AG04450 (cell line): ENCODE measurements at places on chromosomes 3 and 15.

DNA sequence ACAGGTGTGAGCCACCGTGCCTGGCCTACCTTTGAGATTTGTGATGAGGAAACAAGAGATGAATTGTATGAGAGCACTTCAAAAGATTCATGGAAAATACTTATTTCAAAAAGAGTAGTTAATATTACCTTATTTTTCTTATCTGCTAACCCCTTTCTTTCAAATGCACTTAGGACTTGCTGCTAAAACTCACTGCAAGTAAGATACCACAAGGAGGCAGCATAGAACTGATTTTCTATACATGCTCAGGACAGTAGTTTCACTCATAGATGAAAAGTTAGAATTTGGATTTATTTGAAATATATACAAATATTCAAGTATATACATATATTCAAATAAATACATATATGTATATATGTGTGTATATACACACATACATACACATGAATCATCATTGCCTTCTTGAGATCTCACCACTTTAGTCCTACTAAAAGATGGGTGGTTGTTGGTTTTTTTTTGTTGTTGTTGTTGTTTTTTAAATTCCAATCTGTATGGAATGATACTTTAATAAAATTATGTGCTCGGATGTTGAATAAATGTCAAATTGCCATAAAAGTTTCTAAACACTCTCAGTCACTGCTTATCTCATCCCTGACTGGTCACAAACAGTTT is 2.4 kb downstream of the CCNDBP1 start:
- DNase-seq: peak; percentile 34

DNA sequence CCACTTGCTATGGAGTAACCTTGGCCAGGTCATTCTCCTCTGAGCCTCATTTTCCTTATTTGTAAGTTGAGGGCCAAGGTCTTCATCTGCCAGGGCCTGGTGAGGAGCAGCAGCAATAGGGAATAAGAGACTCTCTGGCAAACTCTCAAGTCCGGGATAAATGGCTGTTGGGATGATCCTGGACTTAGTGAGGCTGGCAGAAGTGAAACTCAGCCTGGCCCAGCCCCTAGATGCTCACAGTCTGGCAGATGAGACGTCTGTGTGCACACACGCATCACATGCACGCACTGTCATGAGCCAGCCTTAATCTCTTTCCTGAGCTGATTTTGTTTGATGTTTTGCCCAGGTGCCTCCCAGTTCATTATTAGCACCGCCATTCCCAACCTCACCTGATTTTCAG is 26.8 kb downstream of the SLC6A6 start:
- DNase-seq: no peak

DNA sequence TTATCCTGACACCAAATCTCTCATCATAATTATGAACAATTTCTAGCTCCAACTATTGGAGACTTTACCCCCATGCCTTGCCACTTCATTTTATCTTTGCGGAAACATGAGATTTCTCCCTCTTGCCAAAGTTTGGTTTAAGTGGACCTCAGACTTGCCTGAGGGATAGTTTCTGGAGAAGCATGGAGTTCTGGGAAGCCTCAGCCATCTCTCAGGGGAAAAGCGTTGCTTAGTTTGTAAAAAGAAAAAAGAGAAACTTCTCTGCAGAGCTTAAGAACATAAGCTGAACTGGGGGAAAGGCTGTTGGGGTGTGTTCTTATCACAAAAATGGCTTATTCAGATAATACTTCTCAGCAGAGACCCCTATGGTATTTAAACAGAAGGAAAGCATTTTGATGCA is 347.4 kb upstream of the ADAMTS9 start:
- no peak for DNase-seq

GRCh38 chr15:76003364-76003763 is 8.9 kb downstream of the NRG4 start:
- DNase-seq: no peak

DNA sequence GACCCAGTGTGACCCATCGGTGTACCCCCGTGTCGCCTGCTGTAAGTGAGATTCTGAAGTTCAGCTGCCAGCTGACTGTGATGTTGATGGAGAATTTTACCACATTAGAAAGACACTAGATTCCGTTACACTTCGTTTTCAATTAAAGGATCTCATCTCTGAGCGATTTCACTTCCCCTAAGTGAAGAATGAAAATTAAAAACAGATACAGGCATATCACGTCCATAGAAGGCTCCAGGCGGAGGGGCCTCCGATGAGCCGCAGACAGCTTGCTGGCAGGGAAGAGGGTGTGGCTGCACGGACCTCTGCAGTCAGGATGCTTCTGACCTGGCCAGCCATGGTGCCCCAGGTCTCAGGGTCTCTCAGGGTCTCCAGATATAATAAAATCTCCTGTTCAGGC is 6.6 kb upstream of the CPN2 start:
- DNase-seq: no peak

GRCh38 chr15:94228611-94229010 is 2.8 kb upstream of the MCTP2 start:
- no peak for DNase-seq

DNA sequence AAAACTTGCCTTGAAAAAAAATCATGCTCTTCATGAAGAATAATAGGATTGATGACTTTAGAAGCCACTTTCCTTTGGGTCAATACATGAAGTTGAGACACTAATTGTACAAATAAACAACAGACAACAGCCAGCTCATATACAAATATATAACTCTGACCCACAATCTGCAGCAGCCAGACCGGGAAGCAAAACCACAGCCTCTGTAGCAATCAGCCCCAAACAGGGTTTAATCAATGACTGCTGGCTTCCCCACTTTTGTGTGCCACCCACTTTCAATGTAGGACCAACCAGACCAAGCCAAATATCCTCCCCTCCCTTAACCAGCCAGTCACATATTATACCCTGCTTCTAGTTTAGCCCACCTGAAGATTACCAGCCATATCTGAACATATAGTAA is 39.0 kb downstream of the IFT57 start:
- no peak for DNase-seq

GRCh38 chr15:74956648-74957475 is at the start of gene RPP25:
RPP25 (minus strand) TSS chr15:74956772; CDS start chr15:74956583, 189 bp downstream.
- DNase-seq: no peak

DNA sequence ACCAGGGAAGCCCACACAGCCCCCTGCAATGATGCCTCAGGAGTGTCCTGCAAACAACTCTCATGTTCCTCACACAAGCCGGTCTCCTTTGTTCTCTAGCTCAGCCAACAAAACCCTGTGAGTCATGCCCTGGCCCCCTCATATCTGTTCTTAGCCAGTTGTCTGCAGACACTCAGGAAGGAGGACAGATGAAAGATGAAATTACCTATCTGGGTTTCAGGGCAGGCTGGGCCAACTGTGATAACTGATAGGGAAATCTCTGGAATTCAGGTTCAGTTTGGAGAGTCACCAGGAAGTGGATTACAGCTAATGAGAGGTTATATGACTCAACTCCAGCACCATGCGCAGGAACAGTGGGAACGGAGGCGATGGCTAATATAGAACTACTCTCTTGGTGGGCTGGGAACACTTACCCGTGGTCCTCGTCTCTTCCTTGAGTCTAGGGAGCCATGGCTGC is 352.0 kb upstream of the ADAMTS9 start:
- DNase-seq: no peak

DNA sequence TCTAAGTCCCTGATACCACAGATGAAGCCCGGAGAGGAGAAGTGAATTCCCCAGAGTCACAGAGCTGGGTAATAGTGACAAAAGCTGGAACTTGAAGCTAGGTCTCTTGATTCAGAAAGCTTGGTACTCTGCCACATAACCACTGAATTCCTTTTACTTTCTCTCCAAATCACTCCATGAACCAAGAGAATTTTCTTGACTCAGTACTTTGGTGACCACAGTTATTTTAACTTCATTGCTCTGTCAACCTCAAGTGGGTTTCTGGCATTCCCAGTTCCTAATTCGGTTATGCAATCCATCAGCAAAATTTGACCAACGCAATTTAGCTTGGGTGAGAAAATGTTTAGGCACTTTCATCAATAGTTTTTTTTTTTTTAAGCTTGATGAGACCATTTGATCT is 61.0 kb upstream of the PPARG start:
- no peak for DNase-seq

DNA sequence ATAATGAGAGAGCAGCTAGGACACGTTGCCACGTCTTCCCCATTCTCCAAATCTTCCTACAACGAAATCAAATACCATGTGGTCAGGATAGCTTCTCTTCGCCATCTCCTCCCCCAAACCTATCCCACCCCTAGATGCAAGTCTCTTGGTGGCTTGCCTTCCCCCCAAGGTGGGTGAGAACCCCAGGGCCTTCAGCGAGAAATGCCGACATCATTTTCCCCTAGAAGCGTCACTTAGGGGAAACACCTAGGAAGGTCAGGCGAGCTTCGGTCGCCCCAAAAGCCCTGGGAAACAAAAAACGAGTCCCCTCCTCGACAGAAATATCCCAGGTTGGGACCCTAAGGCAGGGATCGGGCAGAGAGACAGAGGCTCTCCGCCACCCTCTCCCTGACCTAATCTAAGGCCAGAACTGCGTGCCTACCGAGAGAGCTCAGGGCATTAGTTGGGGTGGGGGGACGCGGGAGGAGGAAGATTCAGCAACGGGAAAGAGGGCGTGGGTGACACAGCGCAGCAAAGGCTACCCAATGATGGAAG is 502 bp downstream of the DPH3 start:
- DNase-seq: no peak

GRCh38 chr3:75294124-75294523 is 370.0 kb upstream of the FRG2C start:
- DNase-seq: peak; percentile 4

DNA sequence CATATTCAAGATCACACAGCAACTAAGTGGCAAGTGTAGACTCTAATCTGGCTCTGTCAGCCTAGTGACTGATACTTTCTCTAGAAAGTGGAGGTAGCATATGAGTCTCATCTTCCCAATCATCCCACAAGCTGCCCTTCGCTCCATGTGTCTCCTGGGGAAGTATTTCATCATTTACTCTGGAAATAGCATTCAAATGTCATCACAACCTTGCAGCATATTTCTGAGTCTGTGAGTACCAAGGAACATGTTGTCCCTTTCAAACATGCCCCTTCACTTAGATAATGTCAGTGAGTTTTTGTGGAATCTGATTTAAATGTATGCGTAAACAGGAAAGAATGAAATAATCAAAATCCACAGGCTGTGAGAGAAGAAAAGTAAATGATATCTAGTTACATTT is 322.9 kb downstream of the SLC9A9 start:
- DNase-seq: no peak

DNA sequence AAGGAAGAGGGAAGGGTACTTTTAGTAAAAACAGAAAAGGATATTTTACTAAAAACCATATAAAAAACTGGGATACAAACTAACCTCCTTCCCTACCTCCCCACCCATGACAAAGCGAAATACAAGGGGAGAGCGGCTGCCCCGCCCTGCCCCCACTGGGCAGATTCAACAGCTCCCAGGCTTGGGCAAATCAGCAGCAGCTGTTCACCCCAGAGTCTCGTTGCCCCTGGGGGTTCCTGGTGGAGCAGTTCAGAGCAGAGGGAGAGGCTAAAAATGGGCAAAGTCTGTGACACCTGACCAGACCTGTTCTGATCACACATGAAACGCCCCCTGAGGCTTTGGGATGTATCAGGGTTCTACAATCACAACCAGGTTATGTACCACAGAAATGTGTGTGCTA is 2.5 kb upstream of the ETFA start:
- no peak for DNase-seq

GRCh38 chr3:73601481-73601880 is 23.3 kb downstream of the PDZRN3 start:
- no peak for DNase-seq

GRCh38 chr3:119146578-119147375 is 812 bp downstream of the TEX55 start:
- no peak for DNase-seq

DNA sequence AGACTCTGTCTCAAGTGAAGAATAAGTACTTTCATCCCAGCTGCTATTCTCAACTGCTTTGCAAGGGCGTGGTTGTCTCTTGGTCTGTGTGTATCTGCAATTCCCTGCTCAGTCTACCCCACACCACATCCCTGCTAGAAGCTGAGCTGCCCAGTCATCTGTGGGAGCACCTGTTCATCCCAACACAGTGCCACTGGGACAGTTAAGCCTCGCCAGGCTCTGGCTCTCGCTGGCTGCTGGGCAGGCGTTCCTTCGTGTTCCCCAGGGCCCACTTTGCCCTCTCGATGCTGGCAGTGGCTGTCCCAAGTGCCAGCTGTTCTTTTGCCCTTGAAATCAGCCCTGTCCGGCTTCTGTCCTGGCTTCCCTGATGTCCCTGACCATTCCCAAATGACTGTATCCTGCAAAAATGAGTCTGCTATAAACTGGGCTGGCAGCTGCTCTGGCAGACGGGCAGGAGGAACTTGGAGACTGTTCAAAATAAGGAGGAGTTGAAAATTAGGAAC is 91.6 kb upstream of the KLHL25 start:
- DNase-seq: no peak

DNA sequence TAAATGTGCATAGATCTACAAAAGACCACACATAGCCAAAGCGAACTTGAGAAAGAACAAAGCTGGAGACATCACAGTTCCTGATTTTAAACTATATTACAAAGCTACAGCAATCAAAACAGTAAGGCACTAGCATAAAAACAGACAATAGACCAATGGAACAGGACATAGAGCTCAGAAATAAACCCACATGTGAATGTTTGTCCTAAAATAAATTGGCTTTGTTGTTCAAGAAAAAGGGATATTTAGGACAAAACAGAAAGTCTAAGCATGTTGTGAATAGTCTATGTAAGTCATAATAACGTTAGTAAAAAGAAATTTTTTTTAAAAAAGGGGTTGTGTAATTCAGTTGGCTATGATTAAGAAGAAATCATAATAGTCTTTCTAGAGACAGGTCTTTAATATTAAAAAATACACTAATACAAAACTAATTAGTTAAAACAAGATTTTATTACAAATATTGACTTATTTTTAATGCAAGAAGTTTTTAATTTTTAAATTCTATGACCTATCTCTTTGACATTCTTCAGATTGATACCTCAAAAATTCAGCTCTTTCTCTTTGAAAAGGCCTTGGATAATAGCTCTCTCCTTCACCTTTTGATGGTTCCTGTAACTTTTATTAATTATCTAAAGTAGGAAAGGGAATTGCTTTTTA is 11.6 kb downstream of the TMEM212 start:
- DNase-seq: no peak

DNA sequence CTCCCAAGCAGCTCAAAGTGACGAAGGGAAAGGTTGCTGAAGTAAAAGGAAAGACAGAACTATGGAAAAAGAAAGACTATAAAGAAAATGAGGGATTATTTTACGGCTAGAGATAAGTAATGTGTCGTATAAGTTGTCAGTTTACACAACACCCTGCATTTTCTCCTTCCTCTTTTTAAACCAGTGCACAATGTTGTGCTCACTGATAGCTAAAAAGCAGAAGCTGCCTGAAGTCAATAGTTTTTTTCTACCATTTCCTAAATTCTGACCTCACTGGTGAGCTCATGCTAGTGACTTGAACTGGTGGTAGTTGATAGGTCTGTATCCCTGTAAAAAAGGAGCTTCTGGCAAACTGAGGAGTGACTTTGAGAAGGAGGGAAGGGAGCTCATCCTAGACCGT is 368.6 kb upstream of the GBE1 start:
- DNase-seq: no peak
